Activated CD4-positive, alpha-beta T cell treated with anti-CD3 and anti-CD28 coated beads, Interleukin-2, amount 10 ng/mL, durations not matched to agents 7 days and 5 days (primary cell): ENCODE measurements at places on chromosomes 6 and 20.

GRCh38 chr20:38246357-38247165 lies 14.0 kb downstream of the KIAA1755 start:
- H3K27me3 ChIP-seq: peaks cover 4% of the 10 kb centered on the region
- H3K27ac ChIP-seq: no peak overlapping the region
- no peak overlapping the region for H3K4me3 ChIP-seq

DNA sequence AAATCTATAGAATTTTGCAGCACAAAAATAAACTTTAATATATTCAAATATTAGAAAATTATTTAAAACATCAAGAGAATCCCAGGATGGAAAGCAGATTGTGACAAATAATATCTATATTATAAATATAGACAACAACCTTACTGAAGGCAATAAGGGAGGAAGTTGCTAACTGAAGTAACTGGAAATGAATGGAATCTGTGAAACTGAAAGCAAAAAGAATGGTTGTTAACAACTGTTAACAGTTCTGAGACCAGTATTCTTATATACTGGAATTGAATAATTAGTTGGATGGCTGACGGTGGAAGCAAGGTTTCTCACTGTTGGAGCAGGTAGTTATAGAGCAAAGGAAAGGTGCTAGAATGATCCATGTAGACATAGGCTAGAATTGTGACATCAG lies 220.4 kb downstream of the PLCB1 start:
- no peaks in the 10 kb centered on the region for H3K27me3 ChIP-seq
- H3K36me3 ChIP-seq: no peaks in the 10 kb centered on the region
- no peak overlapping the region for H3K4me3 ChIP-seq
- no peak for DNase-seq
- H3K4me1 ChIP-seq: no peaks in the 10 kb centered on the region
- no peak overlapping the region for H3K27ac ChIP-seq

DNA sequence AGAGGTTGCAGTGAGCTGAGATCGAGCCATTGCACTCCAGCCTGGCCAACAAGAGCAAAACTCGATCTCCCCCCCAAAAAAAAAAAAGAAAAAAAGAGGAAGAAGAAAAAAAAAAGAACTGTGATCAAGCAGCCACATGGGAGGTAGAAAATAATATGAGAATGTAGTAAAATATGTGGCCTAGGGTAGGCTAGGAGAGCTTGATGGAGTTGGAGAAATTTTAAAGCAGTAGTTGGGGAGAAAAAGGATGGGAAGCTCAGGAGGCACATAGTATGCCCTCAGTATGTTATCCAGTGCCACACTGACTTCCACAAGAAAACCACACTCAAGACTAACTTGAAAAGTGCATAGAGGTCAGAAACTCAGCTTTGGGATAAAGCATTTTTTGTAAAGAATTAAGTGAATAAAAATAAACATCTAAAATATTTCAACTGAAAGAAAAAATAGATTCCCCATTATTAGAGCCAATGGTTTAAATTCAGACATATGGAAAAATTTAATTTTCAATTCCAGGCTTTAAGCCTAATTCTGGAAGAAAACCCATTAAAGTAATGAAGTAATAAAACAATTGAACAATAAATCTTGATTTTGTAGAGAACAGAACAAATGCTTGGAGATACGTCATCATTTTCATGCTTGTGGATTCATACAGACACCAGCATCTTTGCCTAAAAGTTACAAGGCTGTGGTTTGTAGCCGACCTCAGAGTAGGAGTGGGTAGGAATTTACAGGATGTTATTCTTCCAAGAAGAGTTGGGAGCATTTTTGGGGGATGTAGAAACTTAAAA lies 34.7 kb downstream of the PLEKHG1 start:
- peaks cover 2% of the 10 kb centered on the region for H3K27me3 ChIP-seq
- H3K36me3 ChIP-seq: no peaks in the 10 kb centered on the region
- H3K4me1 ChIP-seq: peaks cover 31% of the 10 kb centered on the region
- H3K27ac ChIP-seq: no peak overlapping the region
- DNase-seq: no peak
- H3K4me3 ChIP-seq: no peak overlapping the region

DNA sequence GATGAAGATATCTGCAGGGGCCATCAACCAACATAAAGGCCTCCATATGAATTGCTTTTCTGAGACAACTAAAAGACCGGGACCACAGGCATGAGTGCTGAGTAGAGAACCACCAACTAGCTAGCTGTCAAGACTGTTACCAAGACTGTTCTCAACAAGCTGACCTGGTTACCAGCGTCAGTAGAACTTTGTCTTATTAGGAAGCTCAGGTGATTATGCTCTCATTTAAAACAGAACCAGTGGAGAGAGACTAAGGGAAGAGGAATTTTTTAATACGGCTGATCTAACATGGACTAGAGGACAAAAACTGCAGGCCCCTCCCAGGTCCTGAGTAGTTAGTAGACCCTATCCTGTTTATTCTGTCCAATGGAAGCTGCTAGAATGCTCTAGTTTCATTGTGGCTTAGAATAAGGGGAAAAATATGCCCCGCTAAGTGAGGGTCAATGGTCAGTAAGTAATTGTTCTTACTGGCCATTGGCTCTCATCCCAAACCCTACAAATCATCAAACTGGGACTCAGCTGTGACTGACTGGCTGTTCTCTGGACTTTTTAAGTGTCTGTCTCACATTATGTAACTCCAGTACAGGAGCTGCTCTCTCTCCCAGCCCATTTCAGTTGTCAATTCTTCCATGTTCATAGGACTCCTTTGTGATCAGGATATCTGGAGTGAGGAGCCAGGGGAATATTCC lies 3.8 kb upstream of the DYNLRB1 start:
- peaks cover 17% of the 10 kb centered on the region for H3K4me1 ChIP-seq
- H3K27me3 ChIP-seq: no peaks in the 10 kb centered on the region
- peaks cover 14% of the 10 kb centered on the region for H3K36me3 ChIP-seq
- no peak overlapping the region for H3K27ac ChIP-seq
- no peak overlapping the region for H3K4me3 ChIP-seq

DNA sequence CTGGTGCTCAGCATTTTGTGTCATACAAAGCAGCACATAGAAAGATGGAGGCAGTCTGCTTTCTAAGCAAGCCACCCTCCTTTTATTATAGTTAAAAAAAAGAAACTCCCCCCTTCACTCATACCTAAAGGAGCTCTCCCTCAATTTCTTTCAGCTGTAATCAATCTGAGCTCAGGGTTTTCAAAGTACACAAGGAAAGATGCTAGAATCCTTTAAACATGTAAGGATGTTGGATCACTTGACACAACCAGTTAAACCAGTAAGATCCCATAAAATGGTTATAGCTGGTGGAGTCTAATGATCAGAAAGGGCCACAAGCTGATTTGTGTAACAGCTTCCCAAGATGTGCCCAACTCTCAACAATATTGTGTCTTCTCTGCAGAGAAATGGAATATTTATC lies at the start of gene CALHM4:
Gene CALHM4 (plus strand): TSS at position 301 of the 400 bp plus-strand sequence. CDS start 43 bp downstream, at position 344.
- no peak for DNase-seq
- no peak within 1 kb of the TSS for H3K4me3 ChIP-seq
- H3K27ac ChIP-seq: no peak within 1 kb of the TSS
- no peaks in the 10 kb centered on the region for H3K36me3 ChIP-seq
- no peaks in the 10 kb centered on the region for H3K4me1 ChIP-seq

DNA sequence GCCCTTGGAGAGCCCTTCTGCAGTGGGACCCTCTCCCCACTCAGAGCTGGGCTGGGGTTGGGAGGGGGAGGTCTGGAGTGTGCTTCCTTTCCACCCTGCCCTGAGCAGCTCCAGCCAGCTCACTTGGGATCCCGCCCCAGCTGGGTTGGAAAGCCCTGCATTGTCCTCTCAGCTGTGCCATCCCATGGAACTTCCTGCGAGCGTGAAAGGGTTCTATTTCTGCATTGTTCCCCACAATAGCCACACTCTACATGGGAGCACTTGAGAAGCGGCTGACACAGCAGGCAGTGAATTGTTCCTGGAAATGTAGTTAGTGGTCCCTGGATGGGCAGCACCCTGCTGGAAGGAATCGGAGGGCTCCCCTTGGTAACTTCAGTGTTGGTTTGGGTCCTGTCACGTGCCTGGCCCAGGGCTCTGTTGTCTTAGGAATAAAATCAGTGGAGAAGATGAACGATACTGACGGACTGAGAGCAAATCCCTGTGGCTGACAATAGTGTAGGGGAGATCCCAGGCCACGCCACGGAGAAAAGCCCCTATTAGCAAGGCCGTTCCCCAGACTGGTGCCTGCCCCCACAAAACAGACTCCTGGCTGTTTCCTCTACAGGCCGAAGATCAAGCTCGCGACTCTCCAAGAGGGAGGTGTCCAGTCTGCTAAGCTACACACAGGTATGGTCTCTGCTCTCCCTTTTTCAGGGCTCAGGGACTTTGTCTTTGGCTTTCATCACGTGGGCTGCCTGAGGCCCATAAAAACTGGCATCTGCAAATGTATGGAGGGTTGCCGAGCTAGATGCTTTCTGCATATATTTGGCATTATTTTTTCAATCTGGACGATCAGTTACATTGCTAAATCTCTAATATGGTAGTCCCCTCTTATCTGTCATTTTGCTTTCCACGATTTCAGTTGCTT lies 18.8 kb downstream of the DNMT3B start:
- H3K4me3 ChIP-seq: no peak overlapping the region
- H3K36me3 ChIP-seq: no peaks in the 10 kb centered on the region
- H3K4me1 ChIP-seq: peaks cover 9% of the 10 kb centered on the region
- DNase-seq: no peak
- no peaks in the 10 kb centered on the region for H3K27me3 ChIP-seq

DNA sequence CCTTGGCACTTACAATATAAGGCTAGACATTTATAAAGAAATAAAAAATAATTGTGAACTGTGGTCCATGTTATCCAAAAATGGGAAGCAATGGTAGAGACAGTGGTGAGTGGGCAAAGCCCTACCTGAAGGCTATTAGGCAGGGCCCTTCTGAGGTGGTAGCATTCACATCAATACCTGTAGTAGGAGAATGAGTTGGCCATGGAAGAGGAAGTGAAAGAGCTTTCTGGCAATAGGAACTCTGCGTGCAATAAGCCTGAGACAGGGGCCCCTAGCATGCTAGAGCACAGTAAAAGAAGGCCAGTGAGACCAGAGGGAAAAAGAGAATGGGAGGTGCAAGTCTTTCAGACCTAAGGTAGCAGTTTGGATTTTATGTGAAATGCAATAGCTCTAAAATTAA lies 754.5 kb downstream of the PTPRT start:
- H3K36me3 ChIP-seq: no peaks in the 10 kb centered on the region
- H3K4me1 ChIP-seq: no peaks in the 10 kb centered on the region
- H3K27ac ChIP-seq: no peak overlapping the region
- DNase-seq: no peak
